ENCODE measurements at places on chromosomes 1 and 21. TPM values are rescaled to one million over a fixed set of nuclear protein-coding genes. Genes with fewer than 3 reads are reported as not detected.

- H3K27me3 ChIP-seq, result peaks cover 4% of the 10 kb centered on the region
- no peak overlapping the region for H3K27ac ChIP-seq
- no peaks in the 10 kb centered on the region for H3K36me3 ChIP-seq
These were observed 216.6 kb downstream of the HHIPL2 start for GRCh38 chr1:222331340-222331739.

- H3K4me1 ChIP-seq, result peaks cover 19% of the 10 kb centered on the region
- no peak overlapping the region for H3K4me3 ChIP-seq
- H3K27me3 ChIP-seq, result peaks cover 20% of the 10 kb centered on the region
- DNase-seq, result no peak
- peaks cover 7% of the 10 kb centered on the region for H3K36me3 ChIP-seq
- no peak overlapping the region for H3K27ac ChIP-seq
These were observed 7.8 kb downstream of the FCMR start for GRCh38 chr1:206913766-206914537.

GRCh38 chr1:237507005-237507404 lies 383.7 kb downstream of the ZP4 start:
- no peak overlapping the region for H3K27ac ChIP-seq
- H3K4me3 ChIP-seq, result no peak overlapping the region
- no peak for DNase-seq
- no peaks in the 10 kb centered on the region for H3K36me3 ChIP-seq
- H3K27me3 ChIP-seq, result no peaks in the 10 kb centered on the region

Gene DHRS3
- 239 TPM for total RNA-seq

Gene AMIGO1
- total RNA-seq, result 1.3 TPM

All from Calu3 (cell line).